ENCODE measurements at places on chromosomes 12 and 14. TPM values are rescaled to one million over a fixed set of nuclear protein-coding genes. Genes with fewer than 3 reads are reported as not detected.

Gene WNT5B
- 2.3 TPM for total RNA-seq

Gene PTPN21
- 27.7 TPM for total RNA-seq

Gene SLC25A21
- not detected for total RNA-seq

Gene MON2
- total RNA-seq, result 52.7 TPM

Gene POTEM
- not detected for total RNA-seq

Gene KCNMB4
- 1.2 TPM for total RNA-seq

Gene USP30
- total RNA-seq, result 15.1 TPM

GRCh38 chr14:43587183-43587582, 919.9 kb downstream of the FSCB start:
- DNase-seq, result no peak

GRCh38 chr12:104910196-104910840, 47.8 kb downstream of the SLC41A2 start:
- no peak for DNase-seq

DNA sequence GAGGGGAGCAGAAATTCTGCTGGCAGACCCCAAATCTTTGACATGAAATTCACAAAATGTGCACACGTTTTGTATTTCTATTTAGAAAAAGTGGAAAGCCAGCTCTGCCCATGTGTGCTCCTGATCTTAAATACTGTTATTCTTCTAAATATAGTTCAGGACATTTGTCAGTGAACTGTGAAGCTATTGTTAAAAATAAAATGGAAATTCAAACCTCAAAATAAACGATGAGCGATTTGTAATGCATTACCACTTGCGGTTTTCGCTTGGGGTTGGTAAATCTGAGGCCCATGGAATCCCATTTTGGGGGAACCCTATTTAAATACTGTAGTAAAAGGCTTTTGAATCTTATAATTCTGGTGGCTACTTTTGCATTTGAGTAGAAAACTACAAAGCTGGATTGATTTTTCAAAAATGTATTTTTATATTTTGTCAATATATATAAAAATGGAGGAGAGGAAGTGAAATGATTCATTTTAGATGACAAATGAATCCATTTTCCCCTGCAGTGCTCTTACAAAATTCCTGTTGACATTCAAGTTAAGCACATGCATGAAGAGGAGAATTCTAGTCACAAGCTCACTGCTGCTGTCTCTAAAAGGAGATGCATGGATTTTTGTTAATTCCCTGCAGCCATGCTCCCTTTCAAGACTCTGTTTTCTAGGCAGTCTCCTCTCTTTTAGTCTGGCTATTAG, 47.1 kb downstream of the FLRT2 start:
- no peak for DNase-seq

DNA sequence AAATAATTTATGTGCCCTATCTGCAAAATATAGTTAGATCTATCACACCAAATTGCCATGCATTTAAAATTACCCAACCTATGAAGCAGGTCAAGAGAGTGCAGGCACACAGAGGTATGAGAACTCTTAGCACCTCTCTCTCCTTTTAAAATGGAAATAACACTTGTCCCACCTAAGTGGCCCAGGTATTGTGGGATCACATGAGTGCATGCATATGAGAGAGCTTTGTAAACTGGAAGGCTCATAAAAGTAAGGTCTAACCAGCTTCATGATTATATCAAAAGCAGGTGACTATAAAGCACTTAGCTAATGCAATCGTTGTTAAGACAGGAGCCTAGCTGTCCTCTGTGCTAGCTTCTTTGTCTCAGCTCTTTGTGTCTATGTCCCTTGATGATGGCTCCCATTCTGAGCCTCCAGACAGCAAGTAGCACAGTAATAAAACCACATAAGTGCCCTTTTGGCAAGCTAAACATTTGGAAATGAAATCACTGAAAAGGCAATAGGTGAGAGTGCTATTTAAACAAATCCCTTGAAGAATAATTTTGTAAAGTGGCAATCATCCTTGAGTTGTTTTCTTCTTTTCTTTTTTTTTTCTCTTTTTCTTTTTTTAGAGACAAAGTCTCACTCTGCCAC, 219.0 kb downstream of the NTF3 start:
- DNase-seq, result no peak

- no peak for DNase-seq
Measured at GRCh38 chr14:59305836-59306555, 117.5 kb downstream of the DAAM1 start.

DNA sequence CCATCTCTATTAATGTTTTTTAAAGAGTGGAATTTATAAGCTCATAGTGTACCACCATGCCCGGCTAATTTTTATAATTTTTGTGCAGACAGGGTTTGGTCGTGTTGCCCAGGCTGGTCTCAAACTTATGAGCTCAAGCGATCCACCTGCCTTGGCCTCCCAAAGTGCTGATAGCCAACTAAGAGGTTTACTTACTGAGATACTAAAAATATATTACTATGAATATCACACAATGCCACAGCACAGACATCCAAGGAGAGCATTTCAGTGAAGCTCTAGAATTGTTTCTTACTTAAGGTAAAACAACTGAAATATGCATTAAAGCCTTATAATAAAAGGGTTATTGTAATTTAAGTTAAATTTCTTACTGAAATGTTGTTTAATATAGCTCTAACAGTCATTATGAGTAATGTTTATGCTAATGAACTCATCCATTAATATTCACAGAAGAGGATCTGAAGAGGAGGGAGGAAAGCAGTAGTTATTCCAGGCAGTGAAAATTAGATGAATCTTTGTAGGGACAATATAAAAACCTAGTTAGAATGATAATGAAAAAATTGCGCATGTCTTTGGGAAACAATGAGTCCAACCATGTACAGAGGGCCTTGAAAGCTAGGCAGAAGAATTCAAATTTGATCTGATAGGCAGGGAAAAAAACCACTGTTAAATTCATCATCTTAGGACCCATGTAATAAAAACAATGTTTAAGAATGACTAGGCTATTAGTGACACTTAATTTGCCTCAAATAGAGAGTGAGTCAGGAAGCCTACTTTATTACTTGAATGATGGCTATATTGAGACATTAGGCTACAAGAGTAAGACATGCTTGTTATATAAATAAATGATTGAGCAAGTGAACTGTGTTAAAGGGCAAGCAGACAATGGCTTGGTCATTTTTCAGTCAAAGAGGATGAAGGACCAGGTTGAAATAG, 99.2 kb downstream of the SLC41A2 start:
- DNase-seq, result no peak

GRCh38 chr14:99426265-99426664, 54.4 kb downstream of the SETD3 start:
- DNase-seq, result no peak

DNA sequence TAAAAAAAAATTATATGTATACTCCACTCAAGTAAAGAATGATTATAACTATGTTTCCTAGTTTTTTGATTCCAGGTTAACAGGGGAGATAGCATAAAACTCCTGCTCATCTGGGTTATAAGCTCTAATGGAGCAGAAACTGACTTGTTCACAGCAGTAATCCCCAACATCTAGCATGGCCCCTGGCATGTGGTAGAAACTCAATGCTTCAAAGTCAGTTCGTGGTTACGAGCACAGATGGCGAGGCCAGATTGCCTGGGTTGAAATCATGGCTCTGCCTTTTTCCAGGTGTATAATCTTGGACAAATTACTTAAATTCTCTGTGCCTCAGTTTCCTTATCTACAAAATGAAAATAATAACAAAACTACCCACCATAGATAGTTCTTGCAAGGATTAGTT, 183.8 kb downstream of the TTC7B start:
- no peak for DNase-seq

- DNase-seq, result no peak
Measured at GRCh38 chr12:130666645-130667044, 49.5 kb downstream of the RIMBP2 start.

DNA sequence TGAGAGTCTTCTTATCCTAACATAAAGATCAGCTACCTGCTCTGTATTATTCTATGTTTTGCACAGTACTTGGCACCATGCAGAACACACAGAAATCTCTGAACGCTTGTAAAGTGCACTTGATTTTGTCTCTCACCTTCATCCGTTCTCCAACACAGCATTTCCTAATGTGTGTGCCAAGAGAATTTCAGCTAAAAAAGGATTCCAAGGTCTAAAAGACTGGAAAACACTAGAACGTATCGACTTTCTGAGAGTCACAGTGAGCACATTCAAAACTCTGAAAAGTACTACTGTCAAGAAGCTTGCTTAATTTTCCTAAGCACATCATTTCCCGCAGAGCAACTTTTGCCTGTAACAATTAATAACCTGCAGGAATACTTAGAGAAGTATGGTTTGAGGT, 211.1 kb downstream of the ANO2 start:
- no peak for DNase-seq

DNA sequence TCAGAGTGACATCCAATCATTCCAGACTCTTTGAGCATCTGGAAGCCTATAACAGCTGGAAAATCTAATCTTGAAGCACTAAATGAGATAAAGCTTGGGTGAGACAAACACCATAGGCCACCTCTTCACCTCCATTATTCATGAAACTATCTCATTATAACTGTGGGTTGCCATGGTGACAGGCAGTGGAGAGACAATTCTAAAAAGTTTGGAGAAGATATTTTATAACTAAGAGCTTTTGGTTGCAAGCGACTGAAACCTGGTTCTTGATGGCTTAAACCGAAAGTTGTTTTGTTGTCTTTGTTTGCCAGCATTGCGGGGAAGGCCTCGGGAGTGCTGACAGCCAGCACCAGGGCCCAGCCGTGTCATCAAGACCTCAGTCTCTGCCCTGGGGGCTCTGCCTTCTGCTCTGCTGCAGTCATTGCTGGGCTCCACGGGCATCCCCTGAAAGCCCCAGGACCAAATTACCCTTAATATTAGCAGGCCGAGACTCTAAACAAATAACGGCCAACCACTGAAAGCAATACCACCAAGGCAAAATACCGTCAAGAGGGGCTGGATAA, 353.6 kb upstream of the SFSWAP start:
- DNase-seq, result no peak
